ENCODE measurements at places on chromosomes 13 and 19.

- DNase-seq: no peak
Measured at GRCh38 chr13:107450931-107451330, 764.4 kb downstream of the LIG4 start.

DNA sequence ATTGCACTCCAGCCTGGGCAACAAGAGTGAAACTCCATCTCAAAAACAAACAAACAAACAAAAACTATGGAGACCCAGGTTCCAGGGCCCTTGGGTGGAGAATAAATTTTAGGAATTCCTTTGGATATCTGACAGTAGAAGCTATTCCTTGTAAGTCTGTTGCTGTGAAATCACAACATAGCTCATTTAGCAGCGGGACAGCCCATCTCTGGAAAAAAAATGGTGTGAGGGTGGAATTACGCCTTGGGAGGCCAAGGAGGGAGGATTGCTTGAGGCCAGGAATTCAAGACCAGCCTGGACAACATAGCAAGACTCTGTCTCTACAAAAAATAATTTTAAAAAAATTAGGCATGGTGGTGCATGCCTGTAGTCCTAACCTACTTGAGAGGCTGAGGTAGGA, 15.7 kb downstream of the HMGB1 start:
- DNase-seq: no peak

DNA sequence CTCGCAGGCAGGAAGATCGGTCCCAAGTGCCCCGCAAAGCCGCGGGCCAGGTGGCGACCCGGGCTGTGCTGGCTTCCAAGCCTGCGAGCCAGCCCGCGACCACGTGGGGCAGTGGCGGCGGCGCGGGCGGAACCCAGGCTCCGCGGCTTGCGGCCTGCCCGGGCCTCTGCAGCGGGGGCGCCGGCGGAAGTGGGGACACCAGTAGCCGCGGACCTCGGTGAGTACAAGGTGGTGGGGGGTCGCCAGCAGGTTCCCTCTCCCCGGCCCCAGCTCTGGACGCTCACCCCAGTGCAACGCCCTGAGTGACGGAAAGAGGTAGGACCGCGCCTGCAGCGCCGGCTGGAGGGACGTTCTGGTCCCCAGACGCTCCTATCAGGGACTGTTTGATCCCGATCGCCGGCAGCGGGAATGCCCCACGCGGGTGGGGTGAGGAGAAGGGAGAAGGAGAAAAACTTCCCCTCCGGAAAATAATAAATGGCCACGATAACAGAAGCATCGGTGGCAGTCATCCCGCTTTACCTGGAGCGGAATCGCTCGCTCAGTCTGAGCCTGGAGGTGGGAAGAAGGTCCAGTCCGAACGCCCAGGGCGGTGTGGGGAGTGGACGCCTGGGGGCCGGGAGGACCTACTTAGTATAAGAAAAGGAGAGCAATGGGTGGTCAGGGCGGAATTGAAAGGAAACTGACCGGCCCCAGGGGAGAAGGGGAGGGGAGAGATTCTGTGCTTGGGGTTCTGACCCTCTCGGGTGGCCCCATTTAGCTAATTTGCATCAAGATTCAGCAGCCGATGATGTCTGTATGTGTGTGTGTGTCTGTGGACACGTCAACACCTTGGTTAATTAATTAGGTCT, at the start of gene GEMIN7:
GEMIN7 (plus strand) TSS at position 198 of the 848 bp plus-strand sequence. CDS start 10,855 bp downstream, outside the sequence.
- peak; percentile 77 for DNase-seq

- no peak for DNase-seq
Measured at GRCh38 chr19:54851353-54851752, 1.1 kb downstream of the KIR3DL2 start.

DNA sequence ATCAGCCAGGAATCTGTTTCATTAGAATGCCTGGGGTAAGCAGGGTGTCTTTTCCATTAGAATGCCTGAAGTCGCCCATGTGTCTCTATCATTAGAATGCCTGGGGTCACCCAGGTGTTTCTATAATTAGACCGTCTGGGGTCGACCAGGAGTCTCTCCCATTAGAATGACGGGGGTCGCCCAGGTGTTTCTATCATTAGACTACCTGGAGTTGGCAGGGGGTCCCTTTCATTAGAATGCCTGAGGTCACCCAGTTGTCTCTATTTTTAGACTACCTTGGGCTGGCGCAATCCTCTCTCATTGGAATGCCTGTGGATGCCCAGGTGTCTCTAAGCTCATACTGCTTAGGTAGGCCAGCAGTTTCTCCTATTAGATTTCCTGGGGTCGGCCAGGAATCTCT, 1447.6 kb downstream of the UQCRFS1 start:
- no peak for DNase-seq

- no peak for DNase-seq
Measured at GRCh38 chr13:50537029-50537428, 306.5 kb downstream of the DLEU7 start.

GRCh38 chr13:38849315-38849714, 141.3 kb downstream of the STOML3 start:
- no peak for DNase-seq

DNA sequence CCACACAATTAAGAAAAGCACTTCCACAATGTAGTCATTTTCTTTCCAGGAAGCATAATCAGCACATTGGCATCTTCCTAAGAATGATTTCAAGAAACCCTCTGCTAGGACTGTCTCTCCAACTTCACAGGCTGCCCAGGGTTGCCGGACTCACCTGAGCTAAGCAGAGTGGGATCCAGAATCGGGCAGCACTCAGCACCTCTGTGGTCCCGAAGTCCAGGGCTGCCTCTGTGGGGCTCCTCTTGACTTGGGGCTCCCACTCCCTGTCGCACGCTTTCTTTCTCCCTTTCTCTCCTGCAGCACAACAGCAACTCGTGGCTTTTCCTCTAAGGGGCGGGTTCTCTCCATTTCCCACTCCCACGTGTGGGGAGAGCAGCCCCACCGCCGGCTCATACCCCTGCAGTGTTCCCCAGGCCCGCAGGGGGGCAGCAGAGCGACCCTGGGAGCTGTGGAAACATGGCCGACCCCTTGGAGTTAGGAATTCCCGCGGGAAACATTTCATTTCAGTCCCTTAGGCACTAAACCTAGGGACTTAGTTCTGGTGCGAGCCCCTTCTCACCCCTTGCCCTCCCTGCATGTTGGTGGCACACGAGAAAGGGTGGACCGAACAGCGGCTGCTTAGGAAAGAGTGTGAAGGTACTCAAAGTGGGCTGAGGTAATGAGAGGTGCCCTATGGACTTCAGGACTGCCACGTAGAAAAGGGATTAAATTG, at the start of gene TMEM272:
TMEM272 (minus strand) TSS at position 316 of the 712 bp plus-strand sequence. CDS start 6,647 bp downstream, outside the sequence.
- DNase-seq: peak; percentile 39

DNA sequence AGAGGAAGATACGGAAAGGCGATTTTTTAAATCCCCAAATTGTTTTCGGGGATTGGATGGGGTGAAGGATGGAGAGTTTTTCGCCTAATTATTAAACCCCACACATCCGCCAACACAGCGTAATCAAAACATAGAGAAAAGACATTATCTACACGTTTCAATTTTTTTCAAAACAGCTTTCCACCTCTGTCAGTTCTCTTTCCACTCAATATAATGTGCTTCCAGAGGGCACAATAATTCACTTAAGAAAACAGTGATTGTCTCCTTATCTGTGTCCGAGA, 435 bp upstream of the OBI1 start:
- no peak for DNase-seq

GRCh38 chr19:33569821-33570220, 48.2 kb upstream of the PEPD start:
- no peak for DNase-seq

- no peak for DNase-seq
Measured at GRCh38 chr13:44196196-44196751, 177.3 kb upstream of the SERP2 start.

DNA sequence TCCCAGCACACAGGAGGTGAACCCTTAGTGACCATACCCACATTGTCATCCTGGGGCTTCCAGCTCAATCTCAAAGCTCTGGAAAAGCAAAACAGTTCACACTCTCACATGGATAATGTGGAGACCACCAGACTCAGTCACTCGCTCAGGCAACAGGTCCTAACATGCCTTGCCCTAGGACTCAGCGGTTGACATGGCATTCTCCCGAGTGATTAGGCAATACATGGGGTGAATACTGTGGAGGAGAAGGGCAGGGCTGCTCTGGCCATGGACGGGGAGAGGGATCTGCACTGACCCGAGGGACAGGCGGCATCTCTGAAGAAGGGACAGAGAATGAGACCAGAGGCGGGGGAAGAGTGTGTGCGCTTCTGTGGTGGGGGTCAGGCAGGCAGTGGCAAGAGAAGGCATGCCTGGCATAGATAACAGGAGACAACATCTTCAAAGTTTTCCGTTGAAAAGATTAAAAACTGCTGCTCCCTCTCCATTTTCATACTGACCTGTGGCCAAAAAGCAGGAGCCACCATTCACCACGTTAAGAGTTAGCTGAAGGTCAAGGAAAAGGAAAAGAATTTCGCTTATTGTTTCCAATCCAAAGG, 44.5 kb upstream of the EPHX3 start:
- no peak for DNase-seq

All from CD4-positive, alpha-beta T cell treated with Interleukin-15 for 1 hour (primary cell).